Pancreas (tissue), 10 donors: ENCODE measurements at places on chromosomes 5 and 9. TPM values are rescaled to one million over a fixed set of nuclear protein-coding genes. Genes with fewer than 3 reads are reported as not detected.

DNA sequence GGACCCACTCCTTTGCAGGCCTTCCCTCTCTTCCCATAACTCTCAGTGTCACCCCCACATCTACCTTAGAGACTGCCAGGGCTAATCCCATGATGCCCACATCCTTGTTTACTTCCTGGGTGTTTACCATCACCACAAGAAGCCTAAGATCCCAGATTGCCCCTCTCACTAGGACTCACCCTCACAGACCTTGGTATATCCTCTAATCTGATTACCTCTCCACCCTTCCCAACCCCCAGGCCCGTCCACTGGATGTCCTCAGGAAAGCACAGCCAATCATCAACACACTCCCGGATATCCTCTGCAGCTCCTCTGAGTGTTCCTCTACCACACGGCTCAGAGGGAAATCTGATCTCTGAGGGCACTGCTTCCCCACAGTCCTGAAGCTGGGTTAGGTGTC is 91.0 kb downstream of the FOXD1 start:
- no peaks in the 10 kb centered on the region for H3K4me1 ChIP-seq
- DNase-seq, result no peak
- no peak overlapping the region for H3K27ac ChIP-seq
- no peaks in the 10 kb centered on the region for H3K27me3 ChIP-seq
- H3K36me3 ChIP-seq, result no peaks in the 10 kb centered on the region

GRCh38 chr5:109992264-109992915 is 302.7 kb downstream of the MAN2A1 start:
- H3K4me1 ChIP-seq, result no peaks in the 10 kb centered on the region
- no peak overlapping the region for H3K27ac ChIP-seq
- no peaks in the 10 kb centered on the region for H3K36me3 ChIP-seq

DNA sequence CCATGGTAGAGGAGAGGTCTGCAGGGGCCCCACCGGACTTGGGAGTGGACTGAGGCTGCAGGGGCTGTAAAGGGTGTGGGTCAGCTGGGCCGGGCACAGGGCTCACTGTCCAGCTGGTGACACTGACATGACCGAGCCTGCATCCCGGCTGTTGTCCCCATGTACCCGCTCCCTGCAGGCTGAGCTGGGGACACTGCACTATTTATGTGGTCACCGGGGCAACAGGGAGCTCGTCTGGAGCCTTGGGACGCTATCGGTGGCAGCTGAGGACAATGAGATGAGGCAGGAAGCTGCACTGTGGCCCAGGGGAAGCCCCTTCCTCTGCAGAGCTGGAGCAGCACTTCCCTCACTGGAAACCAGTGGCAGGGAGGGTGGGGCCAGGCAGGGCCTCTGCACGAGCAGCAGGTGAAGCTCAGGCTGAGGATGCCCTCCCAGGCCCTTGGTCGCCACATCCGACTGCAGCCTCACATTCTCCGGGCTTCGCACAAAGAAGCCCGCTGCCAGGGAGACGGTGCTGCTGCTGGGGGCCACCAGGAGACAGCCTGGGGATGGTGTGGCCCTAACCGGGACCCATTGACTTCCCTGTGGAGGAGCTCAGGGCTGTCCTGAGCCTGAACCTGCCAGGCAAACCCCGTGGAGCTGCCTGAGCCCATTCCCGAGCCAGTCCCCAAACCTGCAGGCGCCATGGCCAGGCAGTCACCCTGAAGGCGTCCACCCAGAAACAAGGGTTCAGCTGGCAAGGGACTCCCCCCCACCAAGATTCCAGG is 26.4 kb downstream of the ZDHHC11B start:
- peak; percentile 61 for DNase-seq
- no peaks in the 10 kb centered on the region for H3K36me3 ChIP-seq
- H3K4me1 ChIP-seq, result peaks cover 7% of the 10 kb centered on the region
- peak overlapping the region; percentile 19 for H3K27ac ChIP-seq
- H3K4me3 ChIP-seq, result no peak overlapping the region
- H3K27me3 ChIP-seq, result no peaks in the 10 kb centered on the region

Gene DRD1
- polyA plus RNA-seq, result 0.04 TPM

- no peaks in the 10 kb centered on the region for H3K4me1 ChIP-seq
- H3K27ac ChIP-seq, result no peak overlapping the region
- H3K4me3 ChIP-seq, result no peak overlapping the region
- H3K27me3 ChIP-seq, result no peaks in the 10 kb centered on the region
Measured at GRCh38 chr9:87812375-87813118, 70.1 kb upstream of the SPATA31E1 start.

GRCh38 chr5:122412966-122413365 is 100.9 kb downstream of the SNCAIP start:
- no peaks in the 10 kb centered on the region for H3K36me3 ChIP-seq
- H3K27me3 ChIP-seq, result no peaks in the 10 kb centered on the region
- no peak for DNase-seq
- no peak overlapping the region for H3K4me3 ChIP-seq
- H3K4me1 ChIP-seq, result no peaks in the 10 kb centered on the region

Gene OR2K2
- polyA plus RNA-seq, result not detected

DNA sequence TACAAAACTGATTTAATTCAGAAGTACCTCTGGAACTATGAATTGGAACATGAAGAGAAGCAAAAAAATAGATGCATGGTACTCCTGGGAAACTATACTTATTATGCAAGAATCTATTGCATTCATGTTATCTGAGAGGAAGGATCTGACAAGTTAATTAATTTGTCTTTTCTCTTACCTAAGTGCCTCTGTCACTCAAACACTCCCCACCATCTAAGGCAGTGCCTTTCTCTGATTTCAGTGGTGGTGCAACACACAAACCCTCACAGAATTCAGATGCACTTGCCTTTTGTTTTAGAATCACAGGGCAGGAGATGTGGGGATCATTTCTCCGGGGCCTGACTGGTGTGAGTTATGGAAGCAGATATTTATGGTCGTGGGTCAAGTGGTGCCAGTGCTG is 52.5 kb upstream of the C9orf72 start:
- no peak overlapping the region for H3K27ac ChIP-seq
- H3K4me1 ChIP-seq, result peaks cover 11% of the 10 kb centered on the region
- no peak overlapping the region for H3K4me3 ChIP-seq
- no peaks in the 10 kb centered on the region for H3K27me3 ChIP-seq
- H3K36me3 ChIP-seq, result no peaks in the 10 kb centered on the region
- no peak for DNase-seq

Gene TNFSF8
- 0.05 TPM for polyA plus RNA-seq

DNA sequence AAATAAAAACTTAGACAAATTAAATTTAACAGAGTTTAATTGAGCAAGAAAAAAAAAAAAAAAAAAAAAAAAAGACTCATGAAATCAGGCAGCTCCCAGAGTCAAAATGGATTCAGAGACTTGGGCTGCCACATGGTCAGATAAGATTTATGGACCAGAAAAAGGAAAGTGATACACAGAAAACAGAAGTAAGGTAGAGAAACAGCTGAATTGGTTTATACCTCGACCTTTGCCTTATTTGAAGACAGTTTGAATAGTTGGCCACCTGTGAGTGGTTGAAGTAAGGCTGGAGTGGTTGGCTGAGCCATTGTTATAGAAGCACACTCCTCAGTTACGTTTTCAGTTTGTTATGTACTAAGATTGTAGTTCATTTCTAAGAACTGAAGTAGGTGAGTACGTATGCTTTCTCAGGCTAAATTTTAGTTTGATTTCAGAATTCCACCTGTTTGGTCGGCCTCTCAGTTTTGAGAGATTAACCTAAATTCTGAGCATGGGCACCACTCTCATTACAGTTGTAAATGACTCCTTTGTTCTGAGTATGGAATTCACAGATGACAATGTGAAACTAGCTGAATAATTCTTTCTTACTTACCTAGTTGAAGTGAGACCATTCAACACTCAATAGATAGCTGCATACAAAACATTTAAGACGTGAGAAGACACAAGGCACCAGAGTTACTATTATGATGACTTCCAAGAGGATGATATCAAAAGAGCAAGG is 149.0 kb downstream of the AOPEP start:
- no peaks in the 10 kb centered on the region for H3K4me1 ChIP-seq
- no peak for DNase-seq
- no peaks in the 10 kb centered on the region for H3K27me3 ChIP-seq
- no peak overlapping the region for H3K4me3 ChIP-seq
- no peaks in the 10 kb centered on the region for H3K36me3 ChIP-seq

GRCh38 chr9:131697097-131697496 is 42.8 kb downstream of the RAPGEF1 start:
- H3K27me3 ChIP-seq, result no peaks in the 10 kb centered on the region
- peak overlapping the region; percentile 44 for H3K27ac ChIP-seq
- no peaks in the 10 kb centered on the region for H3K36me3 ChIP-seq
- DNase-seq, result no peak
- no peak overlapping the region for H3K4me3 ChIP-seq

Gene RMRP
- 300 TPM for polyA plus RNA-seq

Gene BTNL3
- polyA plus RNA-seq, result 0.14 TPM

DNA sequence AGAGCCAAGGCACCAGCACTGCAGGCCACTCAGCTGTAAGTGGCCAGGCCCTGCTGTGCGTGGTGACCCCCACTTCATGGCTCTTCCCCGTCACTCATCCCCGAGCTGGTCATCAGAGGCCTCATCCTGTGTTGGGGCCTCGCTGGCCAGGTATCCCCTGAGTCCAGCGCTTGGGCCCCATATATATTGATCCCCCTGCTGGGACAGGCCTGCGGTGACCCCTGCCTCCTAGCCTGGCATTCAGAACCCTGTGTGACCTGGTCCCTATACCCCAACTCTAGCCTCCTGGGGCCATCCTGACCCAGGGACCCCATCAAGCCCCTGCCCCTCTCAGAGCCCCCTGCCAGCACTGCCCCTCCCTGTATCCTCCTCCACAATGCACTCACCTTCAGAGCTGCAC is 12.7 kb downstream of the GBGT1 start:
- H3K27me3 ChIP-seq, result no peaks in the 10 kb centered on the region
- H3K36me3 ChIP-seq, result no peaks in the 10 kb centered on the region
- H3K4me3 ChIP-seq, result no peak overlapping the region
- no peak overlapping the region for H3K27ac ChIP-seq
- peaks cover 12% of the 10 kb centered on the region for H3K4me1 ChIP-seq

DNA sequence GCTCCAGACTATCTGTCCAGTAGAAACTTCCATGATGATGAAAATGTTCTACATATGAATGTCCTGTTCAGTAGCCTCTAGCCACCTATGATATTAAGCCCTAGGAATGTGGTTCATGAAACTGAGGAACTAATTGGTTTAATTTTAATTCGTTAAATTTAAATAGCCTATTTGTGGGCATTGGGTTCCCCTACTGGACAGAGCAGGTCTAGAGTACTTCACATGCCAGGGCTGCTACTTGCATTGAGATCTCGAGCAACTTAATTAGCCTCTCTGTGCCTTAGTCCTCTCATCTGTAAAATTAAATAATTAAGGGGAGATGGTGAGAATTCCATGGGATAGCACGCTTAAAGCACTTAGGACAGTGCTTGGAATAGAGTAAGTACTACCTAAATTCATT is 160.0 kb downstream of the PAPPA start:
- H3K4me1 ChIP-seq, result no peaks in the 10 kb centered on the region
- no peak for DNase-seq
- H3K36me3 ChIP-seq, result no peaks in the 10 kb centered on the region

DNA sequence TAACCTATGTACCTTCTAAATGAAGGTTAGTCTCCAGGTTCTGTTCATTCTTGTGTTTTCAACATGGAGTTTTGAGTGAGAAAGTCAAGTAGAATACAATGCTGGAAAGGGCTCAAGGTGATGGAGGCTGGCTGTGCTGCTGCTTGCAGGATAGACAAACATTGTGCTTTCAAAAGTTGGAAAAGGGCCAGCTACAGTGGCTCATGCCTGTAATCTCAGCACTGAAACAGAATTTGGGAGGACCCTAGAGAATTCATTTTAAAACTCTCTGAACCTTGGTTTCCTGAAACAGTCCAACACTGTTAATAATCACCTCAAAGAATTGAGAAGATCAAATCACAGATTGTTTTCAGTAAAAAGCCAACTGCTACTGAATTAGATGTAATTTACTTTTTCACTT is 15.4 kb upstream of the IARS1 start:
- H3K4me3 ChIP-seq, result no peak overlapping the region
- peaks cover 4% of the 10 kb centered on the region for H3K4me1 ChIP-seq
- no peak for DNase-seq
- H3K36me3 ChIP-seq, result peaks cover 56% of the 10 kb centered on the region
- no peaks in the 10 kb centered on the region for H3K27me3 ChIP-seq

GRCh38 chr5:61461926-61462325 is 129.9 kb downstream of the ZSWIM6 start:
- no peak overlapping the region for H3K4me3 ChIP-seq
- peaks cover 25% of the 10 kb centered on the region for H3K4me1 ChIP-seq
- no peaks in the 10 kb centered on the region for H3K27me3 ChIP-seq
- H3K27ac ChIP-seq, result no peak overlapping the region
- no peaks in the 10 kb centered on the region for H3K36me3 ChIP-seq
- DNase-seq, result no peak

Gene FOXE1
- polyA plus RNA-seq, result 0.04 TPM

GRCh38 chr9:91900055-91900796 is 49.8 kb downstream of the ROR2 start:
- no peaks in the 10 kb centered on the region for H3K36me3 ChIP-seq
- no peak overlapping the region for H3K4me3 ChIP-seq

Gene C8G
- polyA plus RNA-seq, result 5.0 TPM

- no peaks in the 10 kb centered on the region for H3K27me3 ChIP-seq
- H3K4me3 ChIP-seq, result no peak overlapping the region
- H3K4me1 ChIP-seq, result no peaks in the 10 kb centered on the region
- no peaks in the 10 kb centered on the region for H3K36me3 ChIP-seq
- H3K27ac ChIP-seq, result no peak overlapping the region
Measured at GRCh38 chr9:105475302-105475701, 27.5 kb downstream of the FSD1L start.

DNA sequence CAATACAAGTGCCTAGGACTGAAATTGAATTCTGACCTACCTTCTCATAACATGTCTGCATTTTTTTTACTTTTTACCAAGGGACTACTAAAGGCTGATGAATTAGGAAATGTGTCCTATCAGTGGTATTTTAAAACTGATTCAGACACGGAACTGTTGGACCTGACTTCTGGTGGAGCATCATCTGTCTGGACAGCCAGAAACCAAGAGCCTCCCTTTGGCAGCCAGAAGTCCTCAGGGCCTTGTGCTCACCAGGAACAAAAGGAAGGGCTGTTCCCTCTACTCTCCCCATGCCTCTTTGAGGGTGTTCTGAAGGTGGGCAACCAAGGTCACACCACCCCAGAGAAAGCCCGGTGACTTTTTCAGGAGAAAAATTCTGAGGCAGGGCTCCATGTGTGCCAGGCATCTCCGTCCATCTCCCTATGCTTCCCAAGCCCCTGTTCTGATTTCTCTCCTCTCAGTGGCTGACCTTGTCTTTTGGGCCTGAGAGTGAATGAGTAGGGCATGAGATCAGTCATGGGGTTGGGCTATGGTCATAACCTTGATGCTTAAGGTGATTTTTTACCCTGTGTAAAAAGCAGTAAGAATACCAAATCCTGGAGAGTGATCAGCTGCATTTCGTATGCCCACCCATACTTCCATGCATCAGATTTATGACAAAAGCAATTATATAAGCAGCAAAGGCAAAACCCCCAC is 143.7 kb downstream of the SCAMP1 start:
- no peak for DNase-seq
- no peaks in the 10 kb centered on the region for H3K36me3 ChIP-seq
- peaks cover 31% of the 10 kb centered on the region for H3K4me1 ChIP-seq
- H3K27me3 ChIP-seq, result no peaks in the 10 kb centered on the region
- no peak overlapping the region for H3K4me3 ChIP-seq

GRCh38 chr5:147454996-147455677 is 54.7 kb downstream of the DPYSL3 start:
- peaks cover 10% of the 10 kb centered on the region for H3K4me1 ChIP-seq
- no peaks in the 10 kb centered on the region for H3K36me3 ChIP-seq
- H3K4me3 ChIP-seq, result no peak overlapping the region
- DNase-seq, result no peak
- H3K27me3 ChIP-seq, result peaks cover 6% of the 10 kb centered on the region

- no peaks in the 10 kb centered on the region for H3K36me3 ChIP-seq
- H3K27me3 ChIP-seq, result no peaks in the 10 kb centered on the region
- H3K4me3 ChIP-seq, result no peak overlapping the region
- no peak overlapping the region for H3K27ac ChIP-seq
Measured at GRCh38 chr5:107634981-107635848, 35.5 kb downstream of the EFNA5 start.
